A549 treated with CORT108297 at 1 μM for 4 hours (cell line): ENCODE measurements at places on chromosomes 16 and 17. TPM values are rescaled to one million over a fixed set of nuclear protein-coding genes. Genes with fewer than 3 reads are reported as not detected.

FAM83G gene
- 28.3 to 37.8 TPM (median 37.1 TPM) in 5 replicates for total RNA-seq

GINS3 gene
- 21.5 to 24.9 TPM (median 22.3 TPM) in 5 replicates for total RNA-seq

NEUROD2 gene
- 0.05 TPM in 1 of 5 replicates, not detected in the others for total RNA-seq

CNGB1 gene
- total RNA-seq, result 0.07 to 0.45 TPM (median 0.16 TPM) in 5 replicates

PIRT gene
- total RNA-seq, result not detected in 5 replicates

FOXF1 gene
- not detected in 5 replicates for total RNA-seq

MAF gene
- total RNA-seq, result 0.13 to 0.84 TPM (median 0.55 TPM) in 5 replicates

SGCA gene
- total RNA-seq, result 1.3 to 2.5 TPM (median 1.9 TPM) in 5 replicates

MT1F gene
- total RNA-seq, result 11.8 to 21.5 TPM (median 13.0 TPM) in 5 replicates

ZNF785 gene
- total RNA-seq, result not detected in 5 replicates

GAS2L2 gene
- 0.06 to 0.15 TPM (median 0.09 TPM) in 5 replicates for total RNA-seq

TRPV3 gene
- total RNA-seq, result 0.24 to 0.46 TPM (median 0.37 TPM) in 5 replicates

HLF gene
- total RNA-seq, result 0.08 to 0.23 TPM (median 0.16 TPM) in 5 replicates

WNT3 gene
- 4.2 to 5.6 TPM (median 5.0 TPM) in 5 replicates for total RNA-seq

EEF2K gene
- 11.1 to 16.4 TPM (median 13.7 TPM) in 5 replicates for total RNA-seq

PPL gene
- total RNA-seq, result 2.4 to 3.3 TPM (median 3.1 TPM) in 5 replicates

SEC14L5 gene
- 0.01 to 0.04 TPM (median 0.03 TPM) in 5 replicates for total RNA-seq

CCDC200 gene
- not detected in 5 replicates for total RNA-seq

APOBR gene
- 0.05 to 0.07 TPM (median 0.06 TPM) in 5 replicates for total RNA-seq

NPIPB9 gene
- 1.4 to 2.3 TPM (median 1.7 TPM) in 5 replicates for total RNA-seq

JUP gene
- total RNA-seq, result 86.6 to 131 TPM (median 125 TPM) in 5 replicates

DNAI2 gene
- 0.06 to 0.09 TPM in 2 of 5 replicates, not detected in the others for total RNA-seq

PRSS36 gene
- total RNA-seq, result 0.58 to 1.1 TPM (median 0.72 TPM) in 5 replicates

PDE6G gene
- 1.5 to 3.5 TPM (median 2.3 TPM) in 5 replicates for total RNA-seq

BTBD17 gene
- 0.05 to 0.06 TPM in 2 of 5 replicates, not detected in the others for total RNA-seq

GPR179 gene
- total RNA-seq, result 0.02 to 0.06 TPM (median 0.03 TPM) in 5 replicates

PNMT gene
- 0.13 to 0.21 TPM (median 0.20 TPM) in 3 of 5 replicates, not detected in the others for total RNA-seq

MSLN gene
- 2.1 to 3.7 TPM (median 2.5 TPM) in 5 replicates for total RNA-seq

SPAG5 gene
- total RNA-seq, result 69.8 to 83.9 TPM (median 78.3 TPM) in 5 replicates

CMTM3 gene
- total RNA-seq, result 76.9 to 83.6 TPM (median 82.0 TPM) in 5 replicates

SYNGR3 gene
- total RNA-seq, result 5.5 to 9.7 TPM (median 8.2 TPM) in 5 replicates

QPRT gene
- 0.67 to 1.0 TPM (median 0.78 TPM) in 5 replicates for total RNA-seq

MT1H gene
- not detected in 5 replicates for total RNA-seq

HOXB13 gene
- total RNA-seq, result 2.1 to 2.6 TPM (median 2.4 TPM) in 5 replicates

CMTM2 gene
- total RNA-seq, result not detected in 5 replicates

KRT17 gene
- total RNA-seq, result 0.88 to 1.5 TPM (median 1.1 TPM) in 5 replicates

CASKIN2 gene
- 6.9 to 12.3 TPM (median 11.1 TPM) in 5 replicates for total RNA-seq

PYY gene
- 0.13 TPM in 1 of 5 replicates, not detected in the others for total RNA-seq

TNFRSF17 gene
- not detected in 5 replicates for total RNA-seq
